ENCODE measurements at places on chromosomes 3 and 15.

DNA sequence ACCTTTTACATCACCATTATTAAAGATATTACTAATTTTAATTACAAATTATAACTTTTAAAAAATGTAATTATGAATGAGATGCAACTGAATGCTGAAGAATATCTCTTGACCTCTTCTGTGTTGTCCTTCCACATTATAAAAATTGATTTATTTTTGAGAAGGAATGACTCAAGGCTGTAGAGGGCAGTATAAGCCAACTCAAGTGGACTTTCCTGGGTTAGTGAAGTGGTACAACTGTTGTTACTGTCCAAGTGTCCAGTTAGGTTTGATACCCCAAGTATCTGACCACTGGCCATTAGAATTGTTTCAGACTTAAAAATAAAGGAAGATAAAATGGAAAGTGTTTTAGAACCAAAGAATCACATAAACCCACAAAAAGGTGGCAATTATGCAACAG is 51.9 kb downstream of the BBX start:
- DNase-seq: peak; percentile 9

DNA sequence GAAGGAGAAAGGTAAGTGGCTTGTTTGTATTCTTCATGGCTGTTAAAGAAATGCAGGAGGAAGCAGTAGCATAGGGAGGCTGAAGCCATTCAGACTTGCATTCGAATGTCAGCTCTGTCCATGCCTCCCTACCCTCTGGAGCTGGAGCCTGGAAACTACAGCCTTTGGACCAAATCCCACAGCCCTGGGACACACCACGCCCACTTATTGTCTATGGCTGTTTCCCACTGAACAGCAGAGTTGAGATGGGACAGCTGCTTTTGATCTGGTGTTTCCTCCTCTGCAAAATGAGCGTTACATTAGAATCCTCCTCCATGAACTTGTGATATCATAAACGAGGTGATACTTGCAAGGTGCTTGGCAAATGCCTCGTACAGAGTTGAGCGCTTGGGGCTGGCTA is 3.6 kb downstream of the FAM107A start:
- DNase-seq: no peak

GRCh38 chr15:43527016-43527801 is 9.8 kb downstream of the MAP1A start:
- DNase-seq: no peak

- no peak for DNase-seq
These were observed 68.2 kb downstream of the EDEM1 start for GRCh38 chr3:5255404-5256344.

DNA sequence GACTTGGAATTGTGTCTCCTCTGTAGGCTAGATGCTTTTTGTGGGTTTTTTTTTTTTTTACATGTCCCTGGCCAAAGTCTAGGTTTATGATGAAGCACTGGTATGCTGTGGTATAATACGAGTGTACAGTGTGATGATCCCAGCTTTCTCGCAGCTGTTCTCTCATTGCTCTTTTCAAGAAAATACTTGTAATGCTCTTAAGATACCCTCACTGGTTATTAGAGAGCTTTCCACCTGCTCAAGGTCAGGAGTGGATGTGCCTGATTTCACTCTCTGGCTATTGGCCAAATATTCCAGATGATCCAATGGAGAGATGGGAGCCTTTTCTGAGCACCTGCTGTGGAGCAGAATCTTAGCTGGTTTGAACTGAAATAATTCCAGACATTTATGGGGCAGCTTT is 215.1 kb downstream of the MYRIP start:
- no peak for DNase-seq

DNA sequence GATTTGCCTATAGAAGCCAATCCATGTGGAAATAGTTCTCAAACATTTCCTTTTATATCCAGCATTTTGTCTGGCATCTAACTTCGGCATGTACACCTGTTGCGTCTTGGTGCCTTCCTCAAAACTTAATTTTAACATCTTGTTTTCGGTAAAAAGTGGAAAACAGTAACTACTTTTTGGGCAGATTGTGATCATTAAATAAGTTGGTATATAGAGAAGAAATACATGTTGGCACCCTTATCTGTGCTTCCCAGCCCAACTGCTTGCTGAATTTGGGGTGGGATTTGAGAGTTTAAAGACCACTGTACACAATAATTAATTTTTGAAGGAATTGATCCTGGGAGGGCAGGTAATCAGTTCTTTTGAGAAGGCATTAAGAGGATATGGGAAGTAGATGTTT is 566.8 kb downstream of the PDCD6IP start:
- DNase-seq: no peak

GRCh38 chr3:143847787-143848631 is at the start of gene SLC9A9:
TSS of gene SLC9A9 (minus strand) at chr3:143848468. CDS start at chr3:143848322, 146 bp downstream.
- no peak for DNase-seq

DNA sequence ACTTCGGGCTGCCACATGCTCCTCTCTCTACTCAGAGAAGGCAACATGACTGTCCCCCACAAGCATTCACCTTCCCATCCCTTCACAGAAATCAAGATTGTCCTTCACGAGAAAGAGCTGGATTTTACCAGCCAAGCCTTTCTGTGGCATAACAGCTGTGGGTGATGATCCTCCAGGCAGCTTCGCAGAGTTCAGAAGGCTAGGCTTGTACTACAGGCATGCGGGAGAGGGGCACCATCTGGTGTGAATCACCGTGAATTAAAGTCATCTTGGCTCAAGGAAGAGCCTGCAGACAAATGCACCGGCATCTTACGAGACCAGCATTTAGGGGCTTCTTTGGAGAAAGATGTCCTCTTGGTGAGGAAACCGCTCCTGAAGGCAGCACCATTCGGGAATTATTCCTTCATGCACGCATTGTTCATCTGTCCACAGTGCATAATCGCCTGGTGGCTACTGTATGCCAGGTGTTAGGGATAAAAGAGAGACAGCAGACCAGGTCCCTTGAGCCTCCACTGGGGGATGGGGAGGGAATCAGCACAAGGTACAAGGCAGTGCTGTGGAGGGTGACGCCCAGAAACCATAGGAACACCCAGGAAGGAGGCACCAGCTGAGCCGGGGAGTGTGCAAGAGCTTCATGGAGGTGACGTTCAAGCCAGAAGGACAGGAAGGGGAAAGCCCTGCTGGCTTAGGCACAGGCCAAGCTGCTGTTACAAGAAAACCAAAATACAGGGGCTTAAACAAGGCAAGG is 108.6 kb downstream of the TMEM266 start:
- DNase-seq: no peak

- no peak for DNase-seq
These were observed 21.9 kb upstream of the CPNE9 start for GRCh38 chr3:9681723-9682081.

DNA sequence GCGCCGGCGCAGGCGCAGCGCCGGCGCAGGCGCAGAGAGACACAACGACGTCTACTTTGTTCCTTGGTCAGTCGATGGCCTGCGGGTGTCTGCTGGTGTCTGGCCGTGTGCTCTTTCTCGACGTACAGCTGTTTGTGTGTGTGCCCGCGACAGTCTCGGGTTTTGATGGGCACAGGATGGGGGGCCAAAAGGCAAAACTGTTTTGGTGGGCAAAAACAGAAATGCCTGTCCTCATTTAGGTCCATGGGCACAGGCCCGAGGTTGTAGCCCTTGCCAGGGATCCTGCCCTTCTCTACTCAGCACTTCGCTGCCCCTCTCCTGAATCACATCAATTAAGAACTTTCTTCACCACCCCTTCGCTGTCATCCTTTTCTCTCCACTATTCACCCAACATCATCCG is 184.8 kb upstream of the CHL1 start:
- DNase-seq: no peak

Data from HL-60 (cell line).